Hematopoietic multipotent progenitor cell treated with erythropoietin and hydrocortisone succinate and interleukin-3 and kit ligand, for 17 days (in vitro differentiated cells): ENCODE measurements at places on chromosomes 7 and 10.
A peak's percentile ranks its signal among the peaks of the same experiment; 100 is the strongest.

DNA sequence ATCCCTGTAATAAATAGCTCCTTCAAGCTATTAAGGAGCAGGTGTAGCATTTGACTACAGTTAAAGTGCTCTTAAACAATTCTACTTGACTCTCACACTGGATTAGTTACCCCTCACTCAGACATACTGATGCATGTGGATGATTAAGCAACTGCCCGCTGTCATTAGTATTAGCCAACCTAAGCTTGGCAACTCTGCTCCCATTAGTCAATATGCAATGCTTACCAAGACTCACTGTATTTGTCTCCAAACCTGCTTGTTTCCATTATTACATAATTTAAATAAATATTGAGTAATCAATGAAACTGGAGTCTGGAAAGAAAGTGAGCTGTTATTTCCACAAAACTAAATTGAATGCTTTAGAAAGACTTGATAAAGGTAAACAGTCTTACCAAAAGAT, 144.0 kb upstream of the ASAH2 start:
- no peak for DNase-seq

DNA sequence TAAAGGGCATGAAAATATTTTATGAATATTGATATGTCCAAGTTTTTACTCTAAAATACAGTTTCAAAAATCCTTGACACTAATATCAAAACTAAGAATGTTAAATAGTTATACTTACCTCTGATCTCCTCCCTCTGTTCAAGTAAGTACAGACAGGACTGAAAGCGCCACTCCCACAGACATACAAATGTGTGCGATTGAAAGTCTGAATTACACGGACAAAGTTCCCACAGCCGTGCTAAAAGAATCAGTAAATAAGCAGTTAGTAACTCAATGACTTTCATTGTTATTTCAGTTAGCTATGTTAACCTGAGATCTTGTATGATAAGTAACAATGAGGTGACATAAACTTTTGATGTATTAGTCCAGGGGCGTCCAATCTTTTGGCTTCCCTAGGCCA, 100.7 kb downstream of the SEMA3C start:
- DNase-seq: no peak

DNA sequence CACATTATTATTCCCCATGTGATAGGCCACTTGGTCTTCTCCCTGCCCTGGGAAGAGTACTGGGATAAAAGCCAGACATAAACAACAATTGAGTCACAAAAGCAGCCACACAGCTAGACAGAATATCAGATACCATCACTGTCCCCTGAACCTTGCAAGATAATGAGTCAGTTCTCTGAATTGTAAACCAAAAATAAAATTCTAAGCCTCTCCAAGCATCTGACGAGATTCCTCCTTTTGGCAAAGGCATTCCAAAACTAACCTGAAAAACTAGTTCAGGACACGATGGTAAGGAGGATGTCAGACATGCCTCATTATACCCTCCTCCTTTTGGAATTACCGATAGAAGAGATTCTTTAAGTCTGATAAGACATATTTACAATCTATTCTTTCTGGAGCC, 450.7 kb downstream of the HTR7 start:
- no peak for DNase-seq

GRCh38 chr7:13911909-13912308, 77.6 kb downstream of the ETV1 start:
- no peak for DNase-seq

DNA sequence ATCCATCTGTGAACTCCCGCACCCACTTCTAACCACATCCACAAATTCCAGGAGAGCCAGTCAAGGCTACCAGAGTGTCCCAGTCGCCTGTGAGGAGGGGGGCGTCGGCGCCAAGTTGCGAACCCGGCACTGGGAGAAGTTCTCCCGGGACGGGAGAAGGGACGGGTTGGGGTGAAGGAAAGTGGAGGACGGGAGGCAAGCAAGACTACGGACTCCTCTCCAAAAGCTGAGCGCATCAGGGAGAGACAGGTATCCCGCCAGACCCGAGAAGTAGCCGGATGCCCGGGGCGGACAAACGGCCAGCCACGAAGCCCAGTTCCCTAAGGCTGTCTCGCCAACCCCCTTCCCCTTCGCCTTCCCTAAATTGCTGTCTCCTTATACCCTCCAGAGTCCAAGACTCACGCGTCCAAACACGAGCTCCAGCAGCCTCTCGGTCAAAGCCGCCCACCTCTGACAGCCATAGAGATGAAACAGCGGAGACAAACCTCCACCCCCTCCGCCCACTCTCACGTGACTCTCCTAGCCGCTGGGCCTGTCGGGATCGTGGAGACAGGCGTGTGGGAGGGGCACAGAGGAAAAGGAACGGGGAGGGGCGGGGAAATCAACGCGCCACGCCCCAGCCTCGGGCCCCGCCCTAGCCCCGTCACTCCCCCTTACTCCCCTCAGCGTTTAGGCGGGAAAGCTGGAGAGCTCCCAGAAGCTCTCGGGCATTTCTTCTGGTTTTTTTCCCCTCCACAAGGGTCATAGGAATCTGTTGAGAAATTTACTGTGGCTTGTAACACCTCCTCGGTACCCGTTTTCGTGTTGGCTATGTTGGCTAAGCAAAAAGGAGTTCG, at the start of gene MICU1:
MICU1 (minus strand) TSS at position 472 of the 836 bp plus-strand sequence. CDS start 59,286 bp downstream, outside the sequence.
- peak; percentile 96 for DNase-seq

DNA sequence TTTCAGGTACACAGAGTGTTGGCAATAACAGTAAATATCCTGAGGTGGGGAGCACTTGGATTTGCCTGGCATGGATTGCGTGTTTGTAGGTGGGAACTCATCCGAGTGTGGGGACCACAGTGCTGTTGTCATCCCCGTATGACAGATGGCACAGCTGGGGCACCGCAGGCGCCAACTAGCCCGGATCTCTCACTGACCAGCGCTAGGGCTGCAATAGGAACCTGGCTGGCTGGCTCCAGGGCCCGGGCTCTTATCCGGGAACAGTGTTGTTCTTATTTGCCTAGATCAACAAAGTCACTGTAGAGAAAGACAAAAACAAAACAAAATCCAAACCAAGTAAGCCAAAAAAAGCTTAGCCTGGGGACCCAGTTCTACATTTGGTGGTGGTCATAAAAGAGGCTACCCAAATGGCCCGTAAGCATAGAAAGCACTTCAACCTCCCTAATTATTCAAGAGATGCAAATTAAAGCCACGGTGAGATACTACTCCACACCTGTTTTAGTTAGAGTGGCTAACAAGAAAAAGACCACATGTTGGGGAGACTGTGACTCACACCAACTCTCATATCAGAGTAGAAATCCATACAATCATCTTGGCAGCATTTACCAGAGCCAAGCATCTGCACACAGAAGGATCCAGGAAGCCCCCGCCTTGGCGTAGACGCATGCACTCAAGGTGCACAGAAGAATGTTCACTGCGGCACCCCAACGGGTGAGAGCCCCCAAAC, 27.2 kb upstream of the PFKFB3 start:
- no peak for DNase-seq

- no peak for DNase-seq
Measured at GRCh38 chr7:80135309-80136104, 876 bp downstream of the GNAI1 start.

GRCh38 chr7:16431646-16432424, 10.5 kb upstream of the CRPPA start:
- DNase-seq: no peak

- DNase-seq: no peak
Measured at GRCh38 chr10:33217854-33218253, 116.6 kb downstream of the NRP1 start.

DNA sequence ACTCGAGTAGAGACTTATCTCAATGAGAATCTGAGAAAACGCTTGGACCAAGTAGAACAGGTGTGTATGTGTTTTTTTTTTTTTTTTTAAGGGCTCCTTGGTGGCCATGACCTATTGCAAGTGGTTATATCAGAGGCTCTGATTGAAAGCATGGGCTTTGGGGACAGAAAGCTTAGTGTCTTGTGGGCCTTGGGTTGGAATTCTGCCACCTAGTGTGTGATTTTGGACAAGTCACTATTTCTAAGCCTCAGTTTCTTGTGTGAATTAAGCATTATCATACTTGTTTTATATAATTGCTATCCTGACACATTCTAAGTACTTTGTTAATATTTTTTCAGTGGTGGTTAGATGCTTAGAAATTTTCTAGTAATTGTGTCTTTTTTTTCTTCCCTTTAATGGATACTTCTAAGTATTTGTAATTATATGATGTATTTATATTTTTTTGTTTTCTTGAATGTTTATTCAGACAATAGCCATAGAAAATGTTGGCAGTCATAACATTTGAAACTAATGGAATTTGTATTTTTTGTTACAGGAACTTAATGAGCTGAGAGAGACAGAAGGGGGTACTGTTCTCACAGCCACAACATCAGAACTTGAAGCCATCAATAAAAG, 33.1 kb downstream of the SMC3 start:
- peak; percentile 60 for DNase-seq

- no peak for DNase-seq
Measured at GRCh38 chr10:104557966-104558365, 83.1 kb upstream of the SORCS3 start.

DNA sequence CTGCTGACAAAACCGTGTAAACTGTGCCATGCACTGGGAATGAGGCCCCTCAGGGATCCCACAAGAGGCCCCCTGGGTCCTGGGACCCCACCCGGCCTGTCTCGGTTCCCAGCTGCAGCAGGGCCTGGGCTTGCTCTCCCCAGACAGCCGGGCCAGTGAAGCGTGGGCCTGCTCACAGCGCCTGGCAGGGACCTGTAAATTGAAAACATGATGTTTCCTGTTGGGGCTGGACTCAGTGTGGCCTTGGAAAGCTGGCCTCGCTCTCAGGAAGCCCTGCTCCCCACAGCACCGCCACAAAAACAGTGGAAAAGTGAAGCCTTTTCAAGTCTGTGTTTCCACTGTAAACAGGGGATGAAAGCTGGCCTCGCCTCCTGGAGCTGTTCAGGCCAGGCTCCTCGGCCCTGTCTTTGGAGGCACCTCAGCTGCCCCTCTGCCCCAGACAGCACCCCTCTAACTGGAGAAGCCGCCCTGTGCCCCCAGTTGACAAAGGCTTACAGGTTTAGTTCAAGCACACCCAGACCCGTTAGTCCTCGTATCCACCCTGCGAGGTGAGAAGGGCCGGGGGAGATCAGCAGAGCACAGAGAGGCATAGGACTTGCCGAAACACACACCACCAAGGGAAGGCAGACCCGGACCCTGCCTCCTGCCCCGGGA, 108.3 kb downstream of the ZMIZ1 start:
- DNase-seq: no peak

GRCh38 chr7:123879628-123880027, 34.7 kb downstream of the HYAL4 start:
- DNase-seq: no peak

DNA sequence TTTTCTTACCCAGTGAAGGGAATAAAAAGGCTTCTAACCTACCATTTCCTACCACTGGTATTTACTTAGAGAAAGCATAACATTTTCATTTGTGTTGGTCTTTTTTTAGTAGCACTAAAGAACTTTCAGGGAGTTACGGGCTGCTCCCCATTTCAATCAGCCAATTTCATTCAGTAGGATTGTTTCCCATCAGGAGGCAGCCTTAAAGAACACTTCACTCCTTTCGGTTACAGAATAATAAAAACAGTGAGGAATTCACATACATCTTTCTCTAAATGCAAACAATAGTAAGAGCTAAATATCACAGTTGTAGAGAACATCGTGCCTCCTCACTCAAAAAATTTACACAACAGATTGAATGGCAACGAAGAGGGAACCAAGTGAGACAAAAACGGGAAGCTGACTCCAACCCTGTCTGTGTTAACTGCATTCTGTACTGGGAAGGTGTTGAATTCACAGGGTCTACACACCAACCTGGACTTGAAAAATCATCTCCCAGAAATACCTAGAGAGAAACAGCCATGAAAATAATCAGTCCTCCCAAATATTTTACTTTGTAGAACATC, 55.5 kb upstream of the ABLIM1 start:
- no peak for DNase-seq
